ENCODE measurements at places on chromosomes 6 and 20.

- peak; percentile 96 for DNase-seq
Measured at GRCh38 chr20:19918965-19919329, 98.2 kb upstream of the NAA20 start.

DNA sequence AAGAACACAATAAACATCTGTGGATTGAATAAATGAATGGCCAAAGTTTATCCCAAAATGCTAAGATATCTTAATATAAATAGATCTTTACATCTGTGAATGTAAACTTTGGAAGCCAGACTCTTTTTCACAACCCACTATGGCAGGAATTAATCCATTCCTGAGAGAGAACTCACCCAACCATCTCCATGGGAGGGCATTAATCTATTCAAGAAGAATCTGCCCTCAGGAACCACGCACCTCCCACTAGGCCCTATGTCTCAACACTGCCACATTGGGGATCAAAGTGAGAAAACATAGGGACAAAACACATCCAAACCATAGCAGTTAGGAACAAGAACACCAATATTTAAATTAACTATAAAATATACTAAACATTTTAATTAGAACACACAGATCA lies 3.4 kb downstream of the UBE3D start:
- no peak for DNase-seq

DNA sequence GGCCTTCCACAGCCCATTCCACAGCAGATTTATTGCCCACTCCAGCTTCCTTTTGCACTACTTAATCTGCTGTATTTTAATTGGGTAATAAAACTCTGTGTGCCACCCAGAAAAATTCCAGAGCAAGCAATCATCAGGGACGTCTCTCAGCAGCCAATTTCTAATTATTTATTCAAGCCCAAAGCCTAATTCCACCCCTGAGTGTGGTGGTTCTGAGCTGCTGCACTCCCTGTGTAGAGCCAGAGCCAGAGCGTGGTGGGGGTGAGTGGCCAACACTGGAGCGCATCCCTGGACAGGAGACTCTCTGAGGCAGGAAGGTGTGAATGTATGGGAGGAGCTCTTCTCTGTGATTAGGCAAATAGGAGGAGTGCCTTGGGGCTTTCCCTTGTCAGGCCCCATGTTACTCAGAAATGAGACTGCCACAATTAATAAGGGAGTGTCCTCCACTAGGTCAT lies 66.1 kb downstream of the CD24 start:
- no peak for DNase-seq

DNA sequence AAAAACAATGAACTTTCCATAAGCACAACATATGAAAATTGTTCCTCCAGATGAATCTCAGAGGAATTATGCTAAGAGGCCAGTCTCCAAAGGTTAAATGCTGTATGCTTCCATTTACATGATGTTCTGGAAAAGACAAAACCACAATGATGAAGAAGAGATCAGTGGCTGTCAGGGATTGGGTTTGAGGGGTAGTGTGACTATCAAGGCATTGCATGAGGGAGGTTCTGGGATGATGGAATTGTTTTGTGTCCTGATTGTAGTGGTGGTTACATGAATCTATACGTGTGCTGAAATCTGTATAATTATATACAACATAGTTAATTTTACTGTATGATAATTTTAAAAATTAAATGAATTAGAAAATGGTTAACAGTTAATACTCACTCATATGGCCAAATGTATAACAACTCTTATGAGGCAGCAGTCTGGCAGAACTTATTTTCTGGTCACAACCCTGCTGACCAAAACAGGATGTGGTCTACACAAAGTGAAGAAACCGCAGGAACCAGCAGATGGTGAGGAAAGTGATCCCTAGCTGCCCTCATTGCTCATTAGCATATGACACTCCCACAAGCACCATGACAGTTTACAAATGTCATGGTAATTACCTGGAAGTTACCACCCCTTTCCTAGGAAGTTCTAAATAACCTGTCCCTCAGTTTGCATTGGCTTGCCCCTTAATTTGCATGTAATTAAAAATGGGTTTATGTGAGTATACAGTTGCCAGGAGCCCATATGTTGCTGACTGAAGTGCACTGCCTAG lies 31.9 kb downstream of the NSFL1C start:
- peak; percentile 69 for DNase-seq

GRCh38 chr6:144395014-144395413 lies 109.9 kb downstream of the UTRN start:
- no peak for DNase-seq

- no peak for DNase-seq
Measured at GRCh38 chr6:11414176-11414963, 123.2 kb upstream of the TMEM170B start.

All from NCI-H524 (cell line).